ENCODE measurements at places on chromosomes 4 and X.

DNA sequence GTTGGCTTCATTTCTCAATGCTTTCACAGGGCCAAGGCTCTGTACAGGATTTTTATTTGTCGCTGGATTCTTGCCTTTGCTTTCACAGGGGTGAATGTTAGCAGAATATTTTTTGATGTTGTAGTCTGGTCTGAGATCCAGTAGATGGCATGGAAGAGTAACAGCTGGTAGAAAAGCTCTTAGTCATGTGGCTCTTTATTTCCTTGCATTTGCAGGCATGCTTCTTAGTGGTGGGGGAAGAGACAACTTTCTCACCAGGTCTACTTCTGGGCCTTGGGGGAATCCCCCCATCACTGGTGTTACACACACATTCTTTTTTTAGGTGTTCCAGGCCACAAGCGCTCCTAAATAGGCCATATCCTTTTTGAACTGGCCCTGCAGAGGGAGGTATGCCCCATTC, 58.2 kb upstream of the DKK2 start:
- DNase-seq: peak; percentile 61

DNA sequence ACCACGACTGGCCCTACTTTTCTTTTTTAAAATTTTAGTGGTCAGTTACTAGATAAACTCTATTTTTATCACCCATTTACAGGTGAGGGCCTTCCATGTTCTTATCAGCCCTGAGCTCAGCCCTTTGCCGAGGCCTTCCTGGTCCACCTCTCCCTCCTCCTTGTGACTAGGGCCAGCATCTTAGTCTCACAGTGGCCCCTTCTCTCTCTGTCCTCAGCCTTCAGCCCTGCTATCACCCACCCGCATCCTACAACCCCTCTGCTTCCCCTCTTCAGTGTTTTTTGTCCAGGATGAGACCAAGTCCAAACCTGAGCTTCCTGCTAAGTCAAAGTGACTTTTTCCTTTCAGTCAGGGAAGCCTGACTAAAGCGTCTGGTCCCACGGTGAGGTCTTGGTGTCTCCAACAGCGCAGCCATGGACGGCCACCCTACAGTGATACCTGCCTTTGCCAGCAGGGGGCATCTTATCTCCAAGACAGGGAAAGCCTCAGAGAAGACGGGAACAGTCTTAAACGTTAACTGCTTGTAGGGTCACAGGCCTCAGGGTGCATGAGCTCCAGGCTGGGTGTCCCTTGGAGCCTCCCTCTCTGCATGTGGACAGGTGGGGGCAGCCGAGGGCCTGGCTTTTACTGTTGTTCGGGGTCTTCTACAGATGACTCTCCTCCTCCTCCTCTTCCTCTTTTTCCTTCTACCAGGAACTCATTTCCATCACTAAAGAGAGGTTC, 11.7 kb upstream of the GAGE10 start:
- DNase-seq: peak; percentile 56

DNA sequence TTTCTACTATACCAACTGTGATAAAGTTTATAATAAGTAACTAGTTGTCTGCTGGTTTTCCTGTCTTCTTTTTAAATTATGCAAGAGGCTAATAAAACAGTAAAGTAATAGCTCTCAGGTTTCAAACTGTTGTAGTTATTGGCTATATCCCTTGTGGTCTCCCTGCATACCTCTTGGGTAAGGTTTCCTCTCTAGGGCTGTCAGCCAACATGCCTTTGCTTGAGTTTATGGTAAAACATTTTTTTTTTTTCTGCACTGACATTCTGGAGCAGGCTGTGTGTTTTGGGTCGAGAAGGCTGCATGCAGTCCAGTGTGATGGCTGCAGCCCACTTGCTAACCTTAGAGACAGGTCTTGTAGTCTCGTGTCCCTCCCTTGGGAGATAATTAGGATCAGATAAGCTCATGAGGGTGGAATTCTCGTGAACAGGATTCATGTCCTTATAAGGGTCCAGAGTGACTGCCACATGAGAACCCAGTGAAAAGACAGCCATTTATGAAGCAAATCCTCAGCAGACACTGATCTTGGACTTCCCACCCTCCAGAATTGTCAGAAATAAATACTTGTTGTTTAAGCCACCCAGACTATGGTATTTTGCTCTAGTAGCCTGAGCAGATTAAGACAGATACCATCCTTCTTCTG, 831.2 kb downstream of the CCSER1 start:
- no peak for DNase-seq

- DNase-seq: no peak
These were observed 34.9 kb upstream of the CRMP1 start for GRCh38 chr4:5927747-5928146.

- no peak for DNase-seq
These were observed 22.7 kb downstream of the F8A3 start for GRCh38 chrX:155435744-155436112.

DNA sequence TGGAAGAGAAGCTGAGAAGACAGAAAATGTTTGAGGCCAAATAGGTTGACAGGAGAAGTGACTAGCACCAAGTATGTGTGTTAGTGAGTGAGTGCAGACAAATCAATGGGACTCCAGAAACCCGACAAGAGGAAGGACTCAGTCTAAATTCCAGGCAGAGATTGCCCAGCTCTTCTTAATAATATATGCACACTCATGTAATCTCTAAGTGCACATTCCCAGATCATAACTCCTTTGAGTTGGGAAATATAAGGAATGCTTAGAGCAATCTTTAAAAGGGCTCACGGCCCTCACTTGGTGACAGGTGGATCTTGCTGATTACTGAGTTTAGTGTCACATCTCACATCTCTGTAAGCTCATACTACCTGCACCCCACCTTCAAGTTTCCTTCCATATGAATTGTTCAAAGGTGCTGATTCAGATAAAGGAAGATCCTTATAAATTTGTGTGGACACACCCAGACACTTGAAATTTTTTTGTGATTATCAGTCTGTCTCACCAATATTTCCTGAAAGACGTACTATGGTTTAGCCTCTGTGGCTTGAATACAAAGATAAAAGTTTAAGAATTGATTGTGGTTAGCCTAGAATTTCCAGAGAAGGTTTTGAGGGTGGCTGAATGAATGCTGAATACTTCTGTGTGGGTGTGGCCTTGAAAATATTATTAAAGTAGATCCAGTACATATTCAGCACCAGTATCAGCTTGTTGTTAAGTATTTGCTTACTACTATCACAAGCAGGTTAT, 205.1 kb upstream of the UGT8 start:
- no peak for DNase-seq

DNA sequence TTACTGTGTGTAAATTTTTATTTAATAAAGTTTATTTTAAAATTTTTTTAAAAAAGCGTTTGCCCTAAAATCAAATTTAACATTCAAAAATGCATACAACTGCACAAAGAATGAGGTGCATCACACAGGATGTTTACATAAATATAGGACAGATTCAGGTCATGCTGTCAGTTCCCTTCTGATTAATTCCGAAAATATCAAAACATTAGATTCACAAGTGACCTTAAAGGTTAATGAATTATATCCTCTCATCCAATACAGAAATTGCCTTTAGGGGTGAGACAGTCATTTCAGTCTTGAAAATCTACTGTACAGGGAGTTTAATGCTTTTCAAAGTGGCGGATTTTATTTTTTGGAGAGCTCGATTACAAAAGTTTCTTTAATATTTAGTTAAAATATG, 208.7 kb upstream of the FTHL17 start:
- no peak for DNase-seq

Data from fibroblast of the aortic adventitia (primary cell).